ENCODE measurements at places on chromosomes 3 and 15.

GRCh38 chr15:64100958-64101357 is 5.2 kb downstream of the SNX1 start:
- no peak for DNase-seq

- DNase-seq: no peak
Observed at GRCh38 chr15:41966920-41967465, 5.4 kb downstream of the EHD4 start.

- no peak for DNase-seq
Observed at GRCh38 chr15:85496151-85496550, 115.7 kb downstream of the AKAP13 start.

- DNase-seq: no peak
Observed at GRCh38 chr3:152403632-152404066, 134.9 kb downstream of the MBNL1 start.

GRCh38 chr3:42750834-42751233 is 22.2 kb downstream of the CCDC13 start:
- no peak for DNase-seq

DNA sequence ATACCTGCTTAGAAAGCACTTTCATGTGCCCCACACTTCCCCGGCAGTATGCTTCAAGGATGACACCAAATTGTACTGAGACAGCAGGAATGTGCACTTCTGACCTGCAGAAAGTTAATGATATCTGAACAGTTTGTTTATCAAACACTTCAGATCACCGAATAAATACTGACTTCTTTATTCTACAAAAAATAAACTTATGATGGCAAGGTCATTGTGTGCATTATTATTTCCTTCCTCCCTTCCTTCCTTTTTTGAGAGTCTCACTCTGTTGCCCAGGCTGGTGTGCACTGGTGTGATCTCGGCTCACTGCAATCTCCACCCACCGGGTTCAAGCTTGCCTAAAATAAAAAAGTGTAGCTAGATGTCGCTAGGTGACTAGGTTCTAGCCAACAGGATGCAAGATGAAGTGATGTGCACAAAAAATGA is 80.3 kb downstream of the FAIM start:
- peak; percentile 33 for DNase-seq

GRCh38 chr3:9316881-9317361 is 45.9 kb upstream of the THUMPD3 start:
- DNase-seq: no peak

- DNase-seq: no peak
Observed at GRCh38 chr3:127044996-127045395, 62.1 kb downstream of the PLXNA1 start.

DNA sequence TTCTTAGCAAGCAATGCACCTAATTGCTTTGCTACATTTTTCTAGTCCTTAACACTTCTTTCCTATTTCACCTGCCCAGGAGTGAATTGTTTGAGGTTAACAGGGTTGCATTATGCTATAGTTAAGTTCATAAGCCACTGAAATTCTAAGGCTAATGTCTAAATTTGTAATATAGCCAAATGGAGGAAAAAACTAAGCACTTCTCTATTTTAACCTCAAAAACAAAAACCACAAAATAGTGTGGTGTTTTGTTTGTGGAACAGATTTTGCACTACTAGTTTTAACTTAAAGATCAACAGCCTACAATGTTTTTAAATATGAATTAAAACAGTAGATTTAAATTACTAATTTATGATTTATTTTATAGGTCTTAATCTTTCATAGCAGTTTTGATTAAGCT is 5.5 kb downstream of the ATOSA start:
- DNase-seq: no peak

DNA sequence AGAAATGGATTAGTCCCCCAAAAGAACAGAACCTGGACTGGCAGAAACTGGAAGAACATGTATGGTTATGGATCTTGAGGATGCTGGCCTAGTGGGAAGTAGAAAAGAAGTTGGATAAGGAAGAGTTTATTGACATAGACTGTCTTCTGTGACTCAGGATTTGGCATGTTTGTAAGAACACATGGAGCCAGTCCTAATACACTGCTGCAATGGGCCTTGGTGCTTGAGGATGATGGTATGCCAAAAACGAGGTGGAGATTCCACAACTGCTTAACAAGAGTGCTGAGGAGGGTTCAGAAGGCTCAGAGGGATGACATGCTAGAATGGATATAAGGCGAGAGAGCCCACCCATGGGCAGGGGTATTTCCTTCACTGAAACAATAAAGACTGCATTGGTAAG is 22.4 kb downstream of the LZTFL1 start:
- DNase-seq: no peak

DNA sequence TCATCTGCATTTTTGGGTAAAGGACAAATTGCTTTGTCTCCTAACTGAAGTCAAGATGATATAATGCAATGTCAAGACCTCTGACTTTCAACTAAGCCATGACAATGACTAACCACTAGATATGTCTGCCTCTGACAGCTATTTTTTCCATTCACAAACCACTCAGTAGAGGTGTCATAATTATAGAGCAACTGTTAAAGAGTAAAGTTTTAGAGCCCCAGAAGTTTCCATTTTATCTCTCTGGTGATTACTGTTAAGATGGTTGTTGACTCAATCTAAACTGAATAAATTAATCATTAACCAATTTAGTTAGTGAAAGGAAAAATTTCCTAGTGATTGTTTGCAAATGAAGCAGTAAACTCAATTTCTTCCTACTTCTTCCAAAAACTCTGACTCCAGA is 779.9 kb downstream of the GRM7 start:
- no peak for DNase-seq

DNA sequence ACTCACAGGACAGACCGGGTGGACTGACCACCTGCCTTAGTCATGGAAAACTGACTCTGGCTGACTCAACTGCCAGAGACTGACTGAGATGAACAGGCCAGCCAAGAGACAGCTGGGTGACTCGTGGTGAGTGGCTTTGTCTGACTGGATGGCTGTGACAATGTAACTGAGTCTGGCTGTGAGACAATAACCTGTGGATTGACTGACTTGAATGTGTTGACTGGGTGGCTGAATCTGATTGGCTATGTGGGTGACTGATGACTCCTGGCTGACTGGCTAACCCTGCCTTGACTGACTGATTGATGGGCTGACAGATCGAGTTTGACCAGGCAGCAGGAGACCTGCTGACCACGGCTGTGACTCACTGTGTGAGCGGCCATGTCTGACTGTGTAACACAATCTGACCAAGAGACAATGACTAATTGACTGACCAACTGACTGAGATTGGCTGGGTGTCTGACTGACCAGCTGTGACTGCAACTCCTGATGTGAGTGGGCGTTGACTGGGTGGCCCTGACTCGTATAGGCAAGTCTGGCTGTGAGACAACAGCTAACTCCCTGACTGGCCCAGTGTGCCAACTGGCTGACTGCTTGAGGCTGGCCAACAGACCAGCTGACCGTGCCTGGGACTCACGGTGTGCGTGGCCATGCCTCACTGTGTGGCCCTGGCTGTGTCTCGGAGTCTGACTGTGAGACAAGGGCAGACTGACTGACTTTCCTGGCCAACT is 509.1 kb downstream of the SHQ1 start:
- peak; percentile 55 for DNase-seq

GRCh38 chr3:71513081-71513480 is 70.4 kb downstream of the FOXP1 start:
- no peak for DNase-seq

- DNase-seq: peak; percentile 45
Observed at GRCh38 chr3:157532529-157533297, 29.5 kb upstream of the VEPH1 start.

DNA sequence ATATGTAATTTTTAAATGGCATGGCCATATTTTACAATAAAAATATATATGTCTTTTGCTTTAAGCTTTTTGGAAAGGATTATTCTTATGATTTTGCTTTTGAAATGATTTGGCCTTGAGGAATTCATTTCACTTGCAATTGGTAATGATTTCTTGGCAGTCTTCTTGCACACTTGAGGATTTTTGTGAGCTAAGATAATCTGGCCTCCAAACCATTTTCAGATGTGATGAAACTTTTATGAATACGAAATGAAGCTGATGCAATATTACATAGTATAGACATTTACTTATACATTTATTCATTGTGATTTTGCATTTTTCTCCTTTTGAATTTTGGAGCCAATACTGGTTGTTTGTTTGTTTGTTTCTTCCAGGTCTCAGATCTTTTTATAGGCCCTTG is 6.4 kb upstream of the SH2D7 start:
- DNase-seq: no peak

DNA sequence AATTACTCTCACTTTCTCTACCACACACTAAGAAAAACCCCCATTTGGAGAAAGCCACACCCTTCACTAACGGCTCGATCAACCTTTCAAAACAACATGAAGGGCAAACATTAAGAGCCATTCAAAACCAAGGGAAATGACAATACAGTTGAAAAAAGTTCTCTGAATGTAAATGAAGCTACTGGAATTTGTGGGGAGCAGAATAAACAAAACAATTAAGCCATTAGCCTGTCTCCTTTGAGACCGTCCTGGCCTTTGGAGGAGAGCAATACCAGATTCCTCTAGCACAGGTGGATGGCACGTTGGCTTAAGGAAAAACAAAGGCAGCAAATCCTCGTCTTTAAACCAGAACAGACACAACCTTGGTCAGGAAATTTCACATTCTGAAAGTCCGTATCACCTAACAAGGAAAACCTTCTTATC is 18.7 kb downstream of the MYO1E start:
- DNase-seq: no peak

GRCh38 chr3:143418391-143418790 is 298.8 kb downstream of the CHST2 start:
- DNase-seq: no peak

- no peak for DNase-seq
Observed at GRCh38 chr3:113128386-113129015, 82.9 kb upstream of the BOC start.

GRCh38 chr3:42702066-42702951 is at the start of gene HHATL:
TSS of gene HHATL (minus strand) at chr3:42702798. CDS start at chr3:42700826, 1,972 bp downstream.
- no peak for DNase-seq

DNA sequence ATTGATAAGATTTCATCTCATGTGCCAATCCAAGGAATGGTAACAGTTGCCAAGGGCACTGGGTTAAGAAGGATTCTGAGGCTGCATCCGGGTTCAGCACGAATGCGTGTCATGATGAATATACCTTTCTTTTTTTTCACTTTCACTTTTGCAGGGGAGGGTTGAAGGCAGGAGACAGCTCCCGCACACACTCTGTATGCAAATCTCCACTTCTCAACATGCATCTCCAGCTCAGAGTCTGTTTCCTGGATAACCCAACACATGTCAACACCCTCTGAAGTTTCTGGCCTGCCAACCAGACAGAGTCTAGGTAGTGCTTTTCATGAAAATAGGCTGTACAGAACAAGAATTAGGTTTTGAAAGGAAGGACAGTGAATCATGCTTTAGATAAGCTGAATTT is 21.6 kb downstream of the B4GALT4 start:
- no peak for DNase-seq

GRCh38 chr15:58554758-58555157 is 123.0 kb downstream of the LIPC start:
- DNase-seq: no peak

DNA sequence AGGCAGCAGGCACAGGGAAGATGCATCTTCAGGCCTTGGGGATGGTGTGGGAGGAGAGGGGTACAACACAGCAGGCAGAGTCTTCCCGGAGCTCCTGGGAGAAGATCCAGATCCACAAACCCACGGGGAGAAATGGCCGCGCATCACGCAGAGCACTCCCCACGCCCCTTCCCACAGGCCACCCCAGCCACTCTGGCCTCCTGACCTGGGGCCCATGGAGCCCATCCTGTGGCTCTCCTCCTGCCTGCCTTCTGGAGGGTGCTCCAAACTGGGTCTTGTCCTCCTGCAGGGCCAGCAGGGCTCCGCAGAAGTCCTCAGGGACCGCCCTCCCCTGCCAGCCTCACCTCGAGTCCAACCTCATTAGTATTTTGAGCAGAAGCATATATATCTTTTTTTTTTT is 17.9 kb downstream of the CORO2B start:
- DNase-seq: no peak

DNA sequence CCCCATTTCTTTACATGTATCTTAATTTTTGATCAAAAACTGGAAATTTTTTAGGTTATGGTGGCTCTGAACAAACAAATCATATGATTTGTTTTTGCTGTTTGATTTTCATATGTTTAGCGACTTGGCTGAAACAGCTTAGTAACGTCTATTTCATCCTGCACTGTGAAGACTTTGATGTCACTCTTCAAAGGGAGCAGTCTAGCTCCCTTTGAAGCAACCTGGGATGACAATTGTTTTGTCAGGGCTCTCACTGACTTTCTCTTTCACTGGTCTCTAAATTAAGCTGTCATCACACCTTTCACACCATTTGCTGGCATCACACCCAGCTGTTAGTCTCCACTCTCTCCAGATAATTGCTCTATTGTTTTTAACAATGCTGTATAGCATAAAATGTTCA is 896.9 kb downstream of the IGSF11 start:
- DNase-seq: no peak

DNA sequence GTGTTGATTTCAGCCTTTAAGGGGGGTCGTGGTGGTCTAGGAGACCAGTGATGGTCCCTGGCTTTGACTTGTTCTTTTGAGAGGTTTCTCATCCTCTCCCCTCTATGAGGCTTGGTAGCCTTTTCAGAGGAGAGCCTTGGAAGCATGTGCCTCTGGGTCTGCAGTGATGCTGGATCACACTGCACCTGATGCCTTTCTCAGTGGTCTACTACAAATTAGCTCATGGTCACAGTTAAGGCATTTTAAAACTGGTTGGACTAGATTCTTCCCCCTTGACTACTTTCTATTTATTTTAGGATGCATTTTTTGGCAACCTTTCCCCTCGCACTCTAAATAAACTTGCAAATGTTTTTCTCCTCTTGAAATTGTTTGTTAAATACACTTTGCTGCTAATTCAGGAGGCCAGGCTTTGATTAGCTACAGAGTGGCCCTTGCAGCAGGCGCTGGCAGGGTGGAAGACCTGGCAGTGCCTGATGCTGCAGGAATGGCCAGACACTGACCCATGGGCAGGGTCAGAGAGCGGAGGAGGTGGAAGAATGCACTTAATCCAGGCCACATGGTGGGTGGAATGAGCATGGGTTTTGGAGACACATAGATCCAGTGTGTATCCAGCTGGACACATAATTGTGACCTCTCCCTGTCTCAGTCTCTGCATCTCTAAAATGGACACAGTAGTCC is 318.8 kb upstream of the CTDSPL start:
- no peak for DNase-seq

GRCh38 chr15:92082006-92082843 is 228.7 kb downstream of the SLCO3A1 start:
- no peak for DNase-seq

All from hematopoietic multipotent progenitor cell treated with erythropoietin and hydrocortisone succinate and interleukin-3 and kit ligand, for 17 days (in vitro differentiated cells).